ENCODE measurements at places on chromosomes 7 and 10.
A peak's percentile ranks its signal among the peaks of the same experiment; 100 is the strongest.

- no peak for DNase-seq
These were observed 21.8 kb downstream of the NET1 start for GRCh38 chr10:5434017-5434753.

DNA sequence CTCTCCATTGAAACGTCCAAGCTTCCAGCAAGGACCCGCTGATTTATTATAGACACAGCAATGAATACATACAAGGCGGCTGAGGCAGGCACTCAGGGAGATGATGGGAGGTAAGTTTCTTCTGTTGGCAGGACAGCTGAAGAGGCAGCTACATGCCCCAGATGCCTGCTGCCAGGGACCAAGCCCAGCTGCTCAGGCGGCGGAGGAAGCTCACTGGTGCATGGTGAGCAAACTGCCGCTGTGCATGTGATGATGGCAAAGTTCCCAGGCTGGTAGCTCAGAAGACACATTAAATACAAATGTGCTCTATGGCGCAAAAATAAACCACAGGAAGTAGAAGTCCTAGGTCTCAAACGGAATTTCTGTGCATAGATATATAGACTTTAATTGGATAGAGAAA lies 2.3 kb downstream of the DNTT start:
- no peak for DNase-seq

DNA sequence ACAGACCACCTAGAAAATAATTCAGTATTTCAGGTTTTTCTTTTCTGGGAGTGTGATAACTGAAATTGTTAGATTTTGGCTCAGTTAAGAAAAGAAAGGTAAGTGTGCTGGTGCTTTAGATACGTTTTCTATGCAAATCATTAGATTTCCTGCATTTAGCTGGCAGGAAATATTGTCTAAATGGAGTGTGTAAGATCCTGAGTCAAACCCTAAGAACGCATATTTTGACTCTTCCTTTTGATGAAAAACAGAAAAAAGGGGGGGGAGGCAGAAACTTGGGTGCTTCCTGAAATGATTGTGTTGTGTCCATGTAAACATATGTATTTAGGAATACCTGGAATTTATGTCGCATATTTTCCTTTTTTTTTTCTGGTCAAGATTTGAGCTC lies 1.2 kb downstream of the GRK5 start:
- peak; percentile 25 for DNase-seq

DNA sequence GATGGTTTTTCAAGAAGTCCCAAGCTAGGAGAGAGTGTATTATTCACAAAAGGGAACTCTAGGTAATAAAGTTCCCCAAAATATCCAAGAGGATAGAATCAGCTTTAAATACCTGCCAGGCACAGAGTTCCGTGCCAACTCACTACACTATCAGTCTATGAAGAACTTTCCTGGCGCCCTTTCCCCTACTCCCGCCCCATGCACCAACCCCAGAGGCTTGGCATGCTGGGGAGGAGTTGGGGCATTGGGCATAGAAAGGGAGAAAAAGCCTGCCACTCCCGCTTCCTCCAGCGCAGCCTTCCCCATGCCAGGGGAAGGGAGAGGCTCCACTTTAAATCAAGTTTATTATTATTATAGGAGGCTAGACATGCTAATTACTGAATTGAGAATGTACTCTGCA lies 54.9 kb downstream of the ZNF800 start:
- no peak for DNase-seq

DNA sequence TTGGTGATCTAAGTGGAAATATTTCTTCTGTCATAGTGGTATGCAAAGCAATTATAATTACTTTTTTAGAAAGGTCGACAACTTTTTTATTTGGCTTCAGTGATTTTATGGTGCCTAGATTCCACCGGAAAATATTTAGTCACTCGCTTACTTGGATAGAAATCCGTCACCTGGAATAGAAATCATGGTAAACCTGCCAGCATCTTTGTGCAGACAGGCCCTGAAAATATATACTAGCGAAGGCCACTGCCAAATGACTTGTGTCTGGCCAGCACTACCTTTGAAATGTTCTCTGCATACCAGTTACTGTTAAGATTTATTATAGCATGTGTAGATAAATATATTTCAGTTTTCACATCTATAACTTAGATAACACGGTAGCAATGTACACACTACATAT lies 226.4 kb downstream of the AGMO start:
- DNase-seq, result no peak

DNA sequence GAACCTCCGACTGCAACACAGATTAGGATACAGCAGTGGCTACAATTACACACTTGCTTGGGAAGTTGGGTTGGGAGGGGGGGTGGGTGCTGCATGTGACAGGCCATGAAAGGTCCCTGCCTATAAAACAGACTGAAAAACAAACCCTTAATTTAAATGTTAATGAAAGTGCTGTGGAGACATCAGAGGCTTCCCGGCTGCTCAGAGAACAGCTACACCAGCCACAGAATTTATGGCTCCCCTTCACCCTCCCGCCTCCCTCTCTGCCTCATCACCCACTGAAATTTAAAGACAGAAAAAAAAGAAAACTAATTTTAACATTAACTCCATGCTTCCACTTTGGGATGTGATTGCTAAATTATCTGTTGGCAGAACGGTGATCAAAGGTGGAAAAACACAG lies 34.7 kb downstream of the FBXW4 start:
- no peak for DNase-seq

DNA sequence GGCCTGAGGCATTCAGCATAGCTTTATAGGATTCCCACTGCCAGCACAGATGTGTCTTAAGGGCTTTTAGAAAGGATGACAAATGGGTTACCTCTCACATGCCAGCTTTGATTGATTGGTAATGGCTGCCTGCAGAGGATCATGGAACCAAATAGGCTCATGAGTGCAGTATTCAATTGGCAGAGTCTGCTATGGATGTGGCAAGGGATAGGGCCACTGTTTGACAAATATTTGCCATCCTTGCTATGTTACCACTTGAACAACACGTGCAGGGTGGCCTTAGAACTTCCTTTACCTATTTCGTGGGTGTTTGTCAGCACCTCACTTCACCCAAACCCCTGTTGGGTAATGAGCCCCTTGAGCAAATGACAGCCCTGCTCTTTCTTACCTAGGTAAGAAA lies 139.2 kb downstream of the C10orf105 start:
- DNase-seq, result no peak

DNA sequence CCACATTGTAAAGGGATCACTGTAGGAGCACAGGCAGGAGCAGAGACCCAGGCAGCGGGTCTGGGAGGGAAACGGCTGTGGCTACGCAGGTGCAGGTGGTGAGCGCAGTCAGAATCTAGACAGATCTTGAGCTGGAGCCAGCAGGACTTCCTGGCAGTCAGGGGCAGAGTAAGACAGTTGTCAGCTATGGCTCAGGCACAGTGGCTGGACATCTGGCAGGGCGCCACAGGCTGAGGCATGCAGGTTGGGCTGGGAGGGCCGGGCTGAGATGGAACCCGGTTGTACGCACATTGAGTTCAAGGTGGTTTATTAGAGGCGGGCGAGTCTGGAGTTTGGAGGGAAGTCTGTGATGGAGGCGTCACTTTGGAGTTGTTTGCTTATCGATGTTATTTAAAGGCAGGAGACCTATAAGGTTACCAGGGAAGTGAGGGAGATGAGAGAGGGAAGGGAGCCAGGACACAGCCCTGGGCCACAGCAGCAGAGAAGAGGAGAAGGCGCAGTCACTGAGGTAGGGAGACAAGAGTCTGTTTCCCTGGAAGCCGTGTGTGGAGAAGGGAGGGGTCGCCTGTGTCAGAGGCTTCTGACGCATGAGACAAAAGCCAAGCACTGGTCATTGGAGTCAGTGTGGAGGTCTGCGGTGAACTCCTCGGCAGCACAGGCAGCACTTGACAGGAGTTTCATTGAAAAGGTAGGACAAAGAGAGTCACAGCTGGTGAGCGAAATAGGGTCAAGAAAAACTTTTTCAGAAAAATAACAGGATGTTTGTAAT lies 73.8 kb downstream of the LANCL2 start:
- DNase-seq, result no peak

DNA sequence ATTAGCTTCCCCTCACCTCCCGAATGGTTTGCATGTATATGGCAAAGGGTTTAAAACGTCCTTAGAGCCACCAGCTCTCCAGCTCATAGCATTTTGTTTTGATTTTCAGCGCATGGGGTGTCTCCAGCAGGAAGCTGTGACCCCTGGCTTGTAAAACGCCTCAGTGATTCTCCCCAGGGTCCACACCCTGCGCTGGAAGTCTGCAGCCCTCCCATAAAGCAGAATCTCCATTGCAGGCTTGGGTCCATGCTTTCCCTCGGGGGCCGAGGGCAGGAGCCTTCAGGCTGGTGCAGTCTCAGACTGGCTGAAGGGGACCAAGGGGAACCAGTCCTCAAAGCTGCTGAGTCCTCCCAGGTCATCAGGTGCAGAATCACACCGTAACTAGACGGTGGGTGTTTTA lies 109.7 kb downstream of the VIPR2 start:
- no peak for DNase-seq

GRCh38 chr7:78769481-78770101 lies 683.9 kb downstream of the MAGI2 start:
- DNase-seq, result peak; percentile 6

- DNase-seq, result no peak
These were observed 206.1 kb upstream of the CELF2 start for GRCh38 chr10:10811562-10811961.

DNA sequence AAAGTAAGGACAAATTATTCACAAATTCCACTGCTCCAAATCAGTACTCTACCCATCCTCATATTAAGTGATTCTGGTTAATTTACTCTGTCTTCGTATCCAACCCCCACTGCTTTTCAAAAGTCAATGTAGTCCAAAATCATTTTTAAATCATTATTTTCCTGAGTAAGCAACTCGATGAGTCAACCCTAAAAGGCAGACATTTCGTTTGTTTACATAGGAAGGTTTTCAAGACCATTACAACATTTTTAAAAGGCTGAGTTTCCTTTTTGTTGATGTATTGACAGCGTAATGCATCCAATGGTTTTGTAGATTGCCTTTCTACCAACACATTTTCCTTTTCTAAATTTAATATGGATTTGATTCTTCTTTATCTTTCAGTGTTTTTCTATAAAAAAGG lies 523.0 kb upstream of the ANKRD30A start:
- no peak for DNase-seq

GRCh38 chr7:36284456-36285090 lies 105.1 kb upstream of the ANLN start:
- DNase-seq, result no peak

- no peak for DNase-seq
These were observed 14.4 kb downstream of the COL28A1 start for GRCh38 chr7:7521259-7521658.

GRCh38 chr7:46393142-46393541 lies 472.1 kb upstream of the IGFBP3 start:
- DNase-seq, result no peak

DNA sequence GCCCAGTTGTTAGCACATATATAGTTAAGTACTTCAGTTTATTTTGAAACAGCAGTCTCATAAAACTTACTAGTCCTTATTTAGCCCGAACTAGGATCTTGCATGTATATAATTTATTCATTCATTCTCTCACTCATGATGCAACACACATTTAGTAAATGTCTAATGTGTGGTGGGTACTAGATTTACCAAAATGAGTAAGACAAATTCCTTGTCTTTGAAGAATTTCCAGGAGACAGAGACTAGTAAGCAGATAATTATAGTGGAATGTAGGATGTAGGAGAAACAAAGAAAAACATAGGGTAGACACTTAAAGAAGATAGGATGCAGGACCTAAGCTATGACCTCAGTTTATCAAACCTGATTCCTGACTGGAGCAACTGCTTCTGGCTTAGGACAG lies 120.2 kb upstream of the AMPH start:
- no peak for DNase-seq

DNA sequence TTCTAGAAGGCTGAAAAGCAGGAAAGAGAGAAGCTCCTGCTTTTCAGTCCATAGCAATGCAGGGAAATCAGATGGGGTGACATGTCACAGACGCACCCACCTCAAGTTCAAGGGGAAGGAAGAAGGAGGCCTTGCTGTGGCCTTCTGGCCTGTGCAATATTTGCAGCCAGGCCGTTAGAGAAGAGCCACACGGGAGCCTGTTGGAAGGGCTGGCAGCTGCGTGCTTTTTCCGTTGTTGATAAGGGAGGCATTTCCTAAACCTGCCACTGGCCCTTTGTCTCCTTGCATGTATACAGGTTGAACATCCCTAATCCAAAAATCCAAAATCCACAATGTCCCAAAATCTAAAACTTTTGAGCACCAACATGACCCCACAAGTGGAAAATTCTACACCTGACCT lies 492.5 kb upstream of the ZMIZ1 start:
- no peak for DNase-seq

- no peak for DNase-seq
These were observed 25.3 kb downstream of the GFRA1 start for GRCh38 chr10:116247691-116248090.

DNA sequence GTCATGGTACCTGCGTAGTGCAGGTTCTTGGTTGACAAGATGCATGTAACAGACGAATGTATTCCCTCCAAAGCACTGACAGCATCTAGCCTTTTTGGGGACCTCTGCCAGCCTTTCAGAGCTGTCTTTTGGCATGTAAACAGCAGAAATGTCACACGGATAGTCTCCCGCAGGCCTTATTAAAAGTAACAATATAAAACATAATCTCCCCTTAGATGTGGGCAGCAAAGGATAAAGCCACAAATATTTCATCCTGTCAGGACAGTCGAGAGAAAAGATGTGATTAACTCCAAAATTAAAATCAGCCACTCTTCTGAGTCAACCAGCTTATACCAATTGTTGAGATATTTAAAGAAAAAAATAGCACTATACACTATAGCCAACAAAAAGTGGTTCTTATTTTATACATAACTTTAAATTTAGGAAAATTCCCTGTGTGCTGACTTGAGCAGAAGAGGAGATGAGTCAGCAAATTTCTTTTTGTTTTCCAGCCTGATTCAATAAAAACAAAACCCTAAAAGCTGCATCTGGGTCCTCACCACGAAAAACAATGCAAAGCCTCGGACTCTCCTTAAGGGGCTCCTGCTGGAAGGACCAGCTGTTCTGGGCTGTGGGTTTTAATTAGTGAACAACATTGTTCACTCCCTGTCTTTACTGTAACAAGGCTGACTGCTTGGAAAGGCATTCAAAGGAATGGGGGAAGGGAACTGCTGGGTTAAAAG lies 240.2 kb downstream of the ADAM12 start:
- DNase-seq, result no peak

GRCh38 chr10:62379394-62379793 lies 5.2 kb downstream of the ZNF365 start:
- no peak for DNase-seq

DNA sequence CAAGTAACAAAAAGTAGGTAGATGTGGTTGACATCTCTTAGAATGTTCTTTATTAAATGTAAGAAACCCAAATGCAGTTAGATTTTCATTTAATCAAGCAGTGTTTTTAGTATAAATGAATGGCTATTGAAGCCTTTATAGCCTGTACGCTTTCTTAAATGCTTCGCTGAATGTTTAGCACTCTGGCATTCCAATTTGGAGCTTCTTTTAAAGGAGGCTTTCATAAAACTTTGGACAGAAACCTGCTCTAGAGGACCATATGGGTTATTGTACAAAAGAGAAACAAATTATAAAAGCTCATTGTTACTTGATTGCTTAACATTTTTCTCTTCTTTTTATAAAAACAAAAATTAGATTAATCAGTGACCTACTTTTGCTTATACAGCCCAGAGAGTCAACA lies 59.5 kb downstream of the KCND2 start:
- DNase-seq, result no peak

- no peak for DNase-seq
These were observed 14.5 kb downstream of the SSC4D start for GRCh38 chr7:76394957-76395356.
